Fibroblast of skin of left quadriceps (primary cell): ENCODE measurements at places on chromosomes 11 and 22.

GRCh38 chr11:111870886-111871692, at the start of gene ALG9:
Gene ALG9, minus strand, starts transcription at chr11:111871581. Its CDS starts 99 bp downstream, at chr11:111871482.
- DNase-seq, result peak; percentile 71

- DNase-seq, result no peak
Observed at GRCh38 chr22:46829941-46830715, 67.7 kb downstream of the TBC1D22A start.

DNA sequence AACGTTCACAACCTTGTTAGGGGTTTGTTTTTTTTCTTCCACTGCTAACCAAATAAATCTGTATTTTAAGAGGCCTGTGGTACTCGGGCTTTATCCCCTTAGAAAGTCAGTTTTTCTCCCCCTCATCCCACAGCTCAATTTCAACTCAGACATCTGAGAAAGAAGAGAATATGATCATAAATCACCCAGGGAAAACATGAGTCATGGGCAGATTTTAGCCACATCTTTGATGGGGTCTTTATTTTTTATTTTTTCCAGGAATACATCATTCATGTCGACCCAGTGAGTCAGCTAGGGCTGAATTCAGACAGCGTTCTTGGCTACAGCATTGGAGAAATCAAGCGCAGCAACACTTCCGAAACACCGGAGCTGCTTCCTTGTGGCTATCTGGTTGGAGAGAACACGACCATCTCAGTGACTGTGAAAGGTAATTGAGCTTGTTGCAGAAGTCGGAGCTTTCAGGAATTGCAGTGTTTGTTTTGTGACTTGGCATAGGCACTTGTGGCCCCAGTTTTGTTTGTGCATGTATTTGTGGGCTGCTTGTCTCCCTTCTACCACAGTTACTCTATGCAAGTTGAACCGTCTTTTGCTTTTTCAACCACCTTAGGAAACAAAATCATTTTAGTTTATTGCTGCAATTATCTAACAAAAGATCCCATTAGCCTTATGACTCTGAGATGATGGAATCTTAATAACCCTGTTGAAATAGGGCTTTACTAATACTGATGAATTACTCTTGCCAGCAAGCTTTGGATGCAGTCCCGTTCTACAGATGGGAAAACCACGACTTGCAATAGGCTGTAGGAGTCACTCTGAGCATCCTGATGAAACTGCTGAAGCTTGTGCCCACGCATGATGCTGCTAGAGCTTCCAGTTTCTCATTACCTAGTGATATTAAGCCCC, 62.7 kb downstream of the DBX1 start:
- DNase-seq, result peak; percentile 89

DNA sequence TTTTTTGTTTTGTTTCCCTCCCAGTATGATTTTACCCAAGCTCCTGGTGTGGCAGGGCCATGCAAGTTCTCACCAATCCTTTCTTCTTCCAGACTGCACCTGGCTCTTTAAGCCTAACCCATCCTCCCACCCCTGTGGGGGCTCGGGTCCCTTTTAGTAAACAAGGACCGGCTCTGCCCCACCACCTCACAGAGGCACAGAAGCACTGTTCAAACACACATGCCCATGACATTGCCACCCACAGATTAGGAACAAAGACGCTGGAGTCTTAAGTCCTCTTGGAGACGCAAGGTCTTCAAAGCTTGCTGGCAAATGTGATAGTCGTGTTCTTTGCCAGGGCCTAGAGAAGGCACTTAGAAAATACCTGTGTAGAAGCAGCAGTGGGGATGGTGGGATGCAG, 18.9 kb downstream of the UQCR10 start:
- DNase-seq, result no peak

- DNase-seq, result no peak
Observed at GRCh38 chr11:102576350-102576749, 45.8 kb upstream of the MMP7 start.

- no peak for DNase-seq
Observed at GRCh38 chr22:44546686-44547310, 48.8 kb upstream of the RTL6 start.

DNA sequence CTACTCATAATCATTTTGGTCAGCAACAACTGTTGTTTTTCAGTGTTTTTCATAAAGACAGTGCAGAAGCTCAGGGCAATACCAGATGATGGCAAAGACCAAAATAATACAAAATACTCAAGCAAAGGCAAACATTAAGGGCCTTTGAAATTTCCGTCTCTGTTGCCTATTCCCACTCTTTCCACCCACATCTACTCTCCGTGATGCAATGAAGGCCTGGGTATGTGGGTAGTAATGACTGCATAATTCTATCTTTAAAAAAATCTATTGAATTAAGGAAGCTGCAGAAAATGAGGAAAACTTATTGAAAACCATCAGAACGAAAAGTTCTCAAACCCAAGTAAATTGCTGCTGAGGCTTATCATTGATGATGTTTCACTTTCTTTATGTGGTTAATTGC, 203.3 kb downstream of the MAML2 start:
- DNase-seq, result no peak

DNA sequence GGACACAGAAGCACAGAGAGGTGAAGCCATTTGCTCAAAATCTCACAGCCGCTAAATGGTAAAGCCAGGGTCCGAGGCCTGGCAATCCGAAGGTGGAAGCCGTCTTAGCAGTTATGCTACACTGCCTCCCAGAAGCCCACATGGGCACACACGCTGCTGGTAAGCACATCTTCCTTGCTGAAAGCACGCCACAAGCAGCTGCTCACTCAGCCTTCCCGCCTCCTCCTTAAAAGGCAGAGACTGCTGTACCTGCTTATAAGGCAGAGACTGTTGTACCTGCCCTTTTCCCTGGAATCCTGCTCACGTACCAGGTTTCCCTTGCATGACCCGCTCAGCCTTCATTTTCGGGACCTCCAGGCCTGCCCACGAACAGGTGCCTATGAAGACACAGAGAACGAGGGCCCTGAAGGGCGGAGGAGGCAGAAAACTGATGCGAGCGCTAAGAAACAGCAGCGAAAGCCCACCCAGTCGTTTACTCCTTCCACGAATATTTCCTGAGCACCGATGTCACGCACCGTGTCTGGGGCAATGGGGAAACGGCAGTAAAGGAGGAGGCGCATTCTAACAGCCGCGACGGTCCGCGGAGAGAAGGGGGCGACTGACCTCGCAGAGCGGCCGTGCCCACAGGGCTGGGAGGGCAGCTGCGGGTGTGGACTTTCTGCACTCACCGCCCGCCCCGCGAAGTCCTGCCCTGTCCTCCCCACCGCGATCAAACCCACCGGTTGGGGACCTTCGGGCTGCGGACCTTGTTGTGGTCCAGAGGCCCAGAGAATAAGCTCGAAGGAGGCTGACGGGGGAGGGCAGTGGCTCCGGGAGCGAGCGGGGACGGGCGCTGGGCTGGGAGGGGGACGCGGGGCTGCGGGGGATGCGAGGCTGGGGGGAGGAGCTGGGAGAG, 13.0 kb downstream of the SPATA19 start:
- DNase-seq, result no peak

DNA sequence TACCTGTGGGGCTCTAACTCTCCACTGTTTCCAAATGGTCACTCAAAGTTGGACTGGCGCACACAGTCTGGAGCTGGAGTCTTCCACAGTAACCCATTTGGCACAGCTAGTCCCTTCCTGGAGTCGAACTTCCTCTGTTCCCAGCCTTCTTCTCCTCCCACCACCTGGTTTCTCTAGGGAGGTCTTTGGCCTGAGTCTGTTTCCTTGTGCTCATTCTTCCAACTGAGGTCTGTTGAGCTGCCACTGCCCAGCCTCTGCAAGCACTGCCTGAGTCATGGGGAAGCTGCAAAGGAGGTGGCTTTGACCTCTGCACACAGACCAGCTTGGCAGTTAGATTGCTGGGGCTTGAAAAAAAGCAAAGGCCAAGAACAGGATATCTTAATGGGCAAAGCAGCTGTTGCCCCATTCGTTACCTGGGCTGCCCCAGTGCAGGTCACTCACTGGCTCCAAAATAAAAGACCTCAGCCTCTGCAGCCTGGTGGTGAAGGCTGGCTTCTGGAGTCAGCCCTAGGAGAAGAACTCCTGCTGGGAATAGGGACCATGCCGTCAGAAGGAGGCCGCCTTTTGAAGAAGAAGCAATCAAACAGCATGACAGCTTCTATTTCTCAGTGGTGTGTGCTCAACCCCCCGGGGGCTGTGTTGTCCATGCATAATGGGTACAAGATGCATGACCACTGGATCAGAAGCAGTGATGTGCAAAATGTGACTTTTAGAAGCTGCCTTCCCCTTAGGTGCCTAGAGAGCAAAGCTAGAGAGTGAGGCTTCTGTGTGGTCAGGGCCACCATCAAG, 3.0 kb downstream of the ADAMTS15 start:
- no peak for DNase-seq

- no peak for DNase-seq
Observed at GRCh38 chr11:84396521-84396920, 1110.4 kb upstream of the CCDC90B start.

GRCh38 chr11:2898366-2899079, 12.9 kb upstream of the CDKN1C start:
- DNase-seq, result peak; percentile 58

- no peak for DNase-seq
Observed at GRCh38 chr11:2794968-2795322, 90.6 kb downstream of the CDKN1C start.

DNA sequence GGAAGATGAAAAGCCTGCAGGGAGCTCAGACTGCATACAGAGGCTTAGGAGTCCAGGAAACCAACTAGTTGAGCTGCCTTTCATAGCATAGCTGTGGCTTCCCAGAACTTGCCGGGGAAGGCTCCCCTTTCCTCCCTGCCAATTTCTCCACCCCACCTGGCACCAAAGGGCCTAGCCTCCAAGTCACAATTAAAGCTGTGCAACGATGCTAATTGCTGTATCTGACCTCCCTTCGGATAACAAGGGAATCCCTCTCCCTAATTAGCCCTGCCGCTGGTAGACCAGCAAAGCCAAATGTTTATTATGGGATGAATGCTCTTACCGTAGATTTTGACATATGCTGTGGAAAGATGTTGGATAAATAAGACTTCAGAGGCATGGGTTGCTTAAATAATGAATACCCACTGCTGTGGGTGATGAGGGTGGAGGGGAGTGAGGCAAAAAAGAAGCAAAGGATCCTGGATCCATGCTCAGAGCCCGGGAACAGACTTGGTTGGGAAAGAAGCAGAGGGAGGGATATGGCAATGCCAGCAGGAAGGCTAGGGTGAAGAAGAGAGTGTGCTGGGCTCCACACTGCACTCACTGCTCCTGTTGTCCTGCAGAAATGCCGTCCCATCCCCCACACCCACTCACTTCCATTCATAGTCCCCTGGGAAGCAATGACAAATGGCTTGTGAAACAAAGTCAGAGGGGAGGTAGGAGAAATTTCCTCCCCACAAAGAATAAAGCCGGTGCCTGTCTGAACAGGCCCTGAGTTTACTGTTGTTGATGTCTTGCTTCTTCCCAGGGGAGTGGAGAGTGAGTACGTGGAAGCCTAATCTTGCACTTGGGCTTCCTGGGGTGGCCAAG, 608.1 kb upstream of the CADM1 start:
- no peak for DNase-seq

DNA sequence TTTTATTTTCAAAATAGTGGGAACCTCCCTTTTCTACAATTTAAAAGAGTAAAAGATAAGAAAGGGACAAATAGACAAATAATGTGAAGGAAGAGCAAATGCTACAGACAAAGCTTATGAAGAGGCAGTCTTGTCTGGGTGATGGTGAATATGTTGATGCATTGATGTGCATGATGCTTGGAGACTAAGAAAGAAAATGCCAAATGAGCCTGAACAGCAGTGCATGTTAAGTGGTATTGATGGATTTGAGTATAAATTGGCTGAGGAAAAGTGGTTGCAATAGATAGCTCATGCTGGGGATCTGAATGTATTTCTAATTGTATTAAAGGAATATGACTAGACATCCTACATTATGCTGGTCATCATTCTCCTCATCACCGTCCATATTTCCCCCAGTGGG, 268.6 kb upstream of the ANO5 start:
- DNase-seq, result no peak

DNA sequence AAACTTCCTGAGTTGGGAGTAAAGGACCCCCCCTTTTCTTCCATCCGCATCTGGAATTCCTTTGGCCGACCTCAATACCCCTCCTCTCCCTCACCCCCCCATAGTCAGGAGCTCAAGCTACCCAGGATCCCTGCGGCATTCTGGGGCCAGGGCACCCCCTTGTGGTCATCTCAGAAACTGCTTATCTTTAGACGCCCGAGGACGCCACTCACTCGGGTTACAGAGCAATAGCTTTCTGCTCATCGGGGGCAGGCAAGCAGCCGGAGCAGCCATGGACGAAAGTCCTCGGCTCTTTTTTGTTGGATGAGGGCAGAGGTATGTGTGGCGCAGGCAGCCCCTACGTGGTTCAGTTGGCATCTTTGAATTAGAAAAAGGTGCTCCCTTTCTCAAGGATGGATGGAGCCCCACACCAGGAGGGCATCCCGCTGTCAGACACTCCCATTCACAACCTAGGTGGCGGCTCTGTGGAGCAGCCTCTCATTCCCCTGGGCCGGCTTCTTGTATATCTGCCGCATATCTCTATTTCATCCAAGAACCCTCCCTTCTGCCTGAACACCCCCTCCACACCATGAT, 2.3 kb downstream of the C1QTNF5 start:
- DNase-seq, result peak; percentile 72
